NCI-H748 treated with DMSO at 0.1 percent for 48 hours (cell line): ENCODE measurements at places on chromosomes 11 and 22.

DNA sequence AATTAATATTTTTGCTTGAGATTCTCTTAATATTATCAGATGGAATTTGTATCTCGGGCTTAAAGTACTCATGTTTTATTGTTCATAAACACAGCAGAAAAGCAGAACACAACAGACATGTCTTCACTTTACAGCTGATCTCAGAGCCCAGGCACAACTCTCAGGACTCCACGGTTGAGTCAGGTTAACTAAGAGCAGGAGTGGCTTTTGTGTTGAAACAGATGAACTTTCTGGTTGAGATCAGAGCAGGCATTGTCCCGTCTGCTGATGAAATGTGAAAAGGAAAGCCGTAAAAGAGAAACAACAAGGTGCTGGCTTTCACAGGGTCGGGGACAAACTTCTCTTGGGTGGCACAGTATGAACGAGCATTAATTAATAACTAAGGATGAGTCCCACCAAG, 49.0 kb downstream of the JHY start:
- no peak for DNase-seq

GRCh38 chr11:74257959-74258553, 53.4 kb downstream of the P4HA3 start:
- no peak for DNase-seq

- DNase-seq = no peak
Measured at GRCh38 chr11:1853376-1854131, 670 bp downstream of the LSP1 start.

DNA sequence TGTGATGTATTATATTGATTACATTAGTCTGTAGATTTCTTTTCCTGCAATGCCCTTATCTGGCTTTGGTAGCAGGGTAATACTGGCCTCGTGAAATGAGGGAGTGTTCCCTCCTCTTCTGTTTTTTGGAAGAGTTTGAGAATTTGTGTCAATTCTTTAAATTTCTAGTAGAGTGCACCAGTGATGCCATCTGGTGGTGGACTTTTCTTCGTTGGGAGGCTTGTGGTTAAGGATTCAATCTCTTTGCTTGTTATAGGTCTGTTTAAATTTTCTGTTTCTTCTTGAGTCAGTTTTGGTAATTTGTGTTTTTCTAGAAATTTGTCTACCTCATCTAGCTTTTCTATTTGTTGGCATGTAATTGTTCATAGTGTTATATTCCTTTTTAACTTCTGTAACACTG, 18.9 kb downstream of the SHANK3 start:
- peak; percentile 27 for DNase-seq

DNA sequence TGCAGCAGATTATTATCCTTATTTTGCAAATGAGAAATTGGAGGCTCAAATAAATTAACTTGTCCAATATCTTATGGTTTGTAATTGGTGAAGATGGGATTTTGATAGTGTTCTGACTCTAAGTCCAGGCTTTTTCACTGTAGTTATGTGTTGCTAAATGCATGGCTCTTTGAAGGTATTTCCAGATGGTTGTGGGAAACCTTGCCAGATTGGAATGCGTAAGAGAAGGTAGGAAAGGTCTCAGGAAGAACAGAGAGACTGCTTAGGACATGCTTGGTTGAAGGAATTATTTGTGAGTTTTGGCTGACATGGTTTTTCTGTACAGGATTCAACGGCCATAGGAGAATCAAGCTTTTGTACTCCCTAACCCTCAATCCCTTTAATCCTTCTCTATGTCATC, 108.6 kb downstream of the STIM1 start:
- DNase-seq = no peak

- DNase-seq = no peak
Measured at GRCh38 chr11:121134741-121135312, 33.8 kb downstream of the TECTA start.

DNA sequence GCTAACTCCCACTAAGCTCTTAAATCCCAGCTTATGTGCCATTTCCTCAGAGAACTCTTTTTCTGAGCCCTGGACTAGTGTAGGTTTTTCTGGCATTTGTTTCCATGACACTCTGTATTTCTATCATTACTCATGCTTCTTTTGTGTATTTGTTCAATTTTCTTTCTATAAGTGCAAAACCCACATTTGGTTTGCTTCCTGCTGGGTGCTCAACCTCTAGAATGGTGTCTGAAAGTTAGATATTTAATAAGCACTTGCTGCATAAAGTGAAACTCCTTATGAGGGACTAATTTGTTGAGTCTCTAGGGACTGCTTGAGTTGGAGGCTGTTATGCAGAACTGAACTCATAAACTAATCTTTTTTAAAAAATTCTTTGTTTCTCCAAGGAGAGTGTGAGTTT, 68.6 kb downstream of the SYT9 start:
- DNase-seq = no peak

- DNase-seq = no peak
Measured at GRCh38 chr22:19700790-19701419, 13.4 kb upstream of the SEPTIN5 start.

DNA sequence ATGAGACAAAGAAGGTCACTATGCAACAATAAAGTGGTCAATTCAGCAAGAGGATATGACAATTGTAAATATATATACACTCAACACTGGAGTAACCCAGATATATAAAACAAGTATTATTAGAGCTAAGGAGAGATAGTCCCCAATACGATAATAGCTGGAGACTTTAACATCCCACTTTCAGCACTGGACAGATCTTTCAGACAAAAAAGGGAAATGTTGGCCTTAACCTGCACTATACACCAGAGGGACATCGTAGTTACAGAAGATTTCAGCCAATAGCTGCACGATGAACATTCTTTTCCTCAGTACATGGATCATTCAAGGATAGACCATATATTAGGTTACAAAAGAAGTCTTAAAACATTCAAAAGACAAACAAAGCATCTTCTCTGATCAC, 29.9 kb downstream of the PIWIL3 start:
- DNase-seq = no peak

GRCh38 chr11:111526501-111526900, 11.9 kb downstream of the HOATZ start:
- no peak for DNase-seq

DNA sequence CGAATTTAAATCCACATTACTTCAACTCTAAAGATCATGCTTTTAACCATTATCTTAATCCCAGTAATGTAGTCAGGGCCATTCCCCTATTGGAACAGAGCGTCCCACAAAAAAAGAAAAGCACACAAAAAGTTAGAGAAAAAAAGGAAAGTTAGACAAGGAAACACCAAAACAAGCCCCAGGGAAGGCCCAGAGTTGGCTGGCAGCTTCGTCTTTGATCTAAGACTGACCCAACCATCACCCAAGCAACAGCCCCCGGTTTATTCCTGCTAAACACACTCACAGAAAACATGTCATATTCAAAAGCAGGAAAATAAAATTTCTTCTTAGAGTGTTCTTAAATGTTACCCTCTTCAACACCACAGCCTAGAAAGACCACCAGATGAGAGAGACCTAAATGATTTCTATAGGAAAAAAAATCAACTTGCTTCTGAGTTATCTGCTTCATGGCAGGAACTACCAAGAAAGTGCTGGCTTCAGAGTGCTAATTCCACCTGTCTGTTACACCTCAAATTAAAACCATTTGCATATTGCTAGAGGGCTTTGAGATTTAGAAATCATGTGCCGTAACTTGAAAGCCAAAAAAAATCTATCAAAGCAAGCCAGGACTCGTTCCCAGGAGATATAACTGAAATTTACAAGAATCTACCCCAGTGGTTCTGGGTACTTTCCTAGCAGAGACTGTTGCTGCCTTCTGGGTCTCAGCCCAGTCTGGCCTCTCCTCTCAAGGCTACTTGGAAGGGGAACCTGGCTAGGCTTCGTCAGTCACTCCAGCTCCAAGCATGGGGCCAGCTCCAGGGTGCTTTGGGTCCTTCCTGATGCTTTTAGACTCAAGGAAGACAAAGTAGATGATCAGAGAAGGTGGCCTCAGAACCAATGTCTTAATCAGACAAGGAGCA, 31.2 kb downstream of the POU2AF3 start:
- no peak for DNase-seq

GRCh38 chr11:27473017-27473406, 422 bp upstream of the LGR4 start:
- no peak for DNase-seq

- DNase-seq = no peak
Measured at GRCh38 chr22:27846910-27847309, 45.4 kb upstream of the MN1 start.

DNA sequence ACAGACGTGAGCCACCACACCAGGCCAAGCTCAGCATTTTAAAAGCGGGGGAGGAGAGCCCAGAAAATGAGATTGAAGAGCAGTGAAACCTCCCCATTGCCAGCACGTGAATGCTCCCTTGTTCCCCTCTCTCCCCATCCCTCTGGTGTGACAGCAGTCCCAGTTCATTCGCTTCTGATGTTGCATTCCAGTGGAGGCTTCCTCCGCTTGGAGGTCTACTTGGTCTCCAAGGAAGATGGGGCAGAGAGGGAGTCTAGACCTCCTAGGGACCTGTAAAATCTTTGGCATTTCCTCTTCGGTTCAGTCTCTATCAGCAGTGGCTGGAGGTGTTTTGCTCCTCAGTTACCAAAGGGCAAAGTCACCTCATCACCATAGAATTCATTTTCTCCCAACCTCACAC, 30.2 kb upstream of the EP300 start:
- no peak for DNase-seq

DNA sequence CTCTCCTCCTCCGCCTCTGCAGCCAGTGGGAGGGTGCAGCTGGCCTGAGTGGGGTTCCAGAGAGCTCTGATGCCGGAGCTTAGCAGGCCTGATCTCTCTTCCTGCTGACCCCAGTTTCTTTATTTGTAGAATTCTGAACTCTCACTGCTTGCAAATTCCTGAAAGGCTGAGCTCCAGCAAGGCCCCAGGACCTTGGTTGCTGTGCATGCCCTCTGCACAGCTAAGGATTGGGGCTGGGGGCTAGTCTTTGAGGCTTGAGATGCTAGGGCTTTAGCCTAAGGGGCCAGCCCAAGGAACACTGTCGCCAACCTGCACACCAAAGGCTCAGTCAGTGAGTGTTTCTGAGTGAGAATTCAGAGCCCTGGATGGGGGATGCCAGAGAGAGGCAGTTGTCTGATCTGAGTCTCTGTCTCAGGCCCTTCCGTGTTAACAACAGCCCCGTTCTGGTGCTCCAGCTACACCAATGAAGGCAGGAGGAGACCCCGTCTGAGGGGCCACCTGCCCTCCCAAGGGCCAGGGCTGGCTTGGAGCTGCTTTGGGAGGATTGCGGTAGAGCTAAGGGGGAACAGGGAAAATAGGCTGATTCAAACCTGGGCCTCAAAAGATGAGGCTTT, 106.0 kb upstream of the LMO1 start:
- no peak for DNase-seq

DNA sequence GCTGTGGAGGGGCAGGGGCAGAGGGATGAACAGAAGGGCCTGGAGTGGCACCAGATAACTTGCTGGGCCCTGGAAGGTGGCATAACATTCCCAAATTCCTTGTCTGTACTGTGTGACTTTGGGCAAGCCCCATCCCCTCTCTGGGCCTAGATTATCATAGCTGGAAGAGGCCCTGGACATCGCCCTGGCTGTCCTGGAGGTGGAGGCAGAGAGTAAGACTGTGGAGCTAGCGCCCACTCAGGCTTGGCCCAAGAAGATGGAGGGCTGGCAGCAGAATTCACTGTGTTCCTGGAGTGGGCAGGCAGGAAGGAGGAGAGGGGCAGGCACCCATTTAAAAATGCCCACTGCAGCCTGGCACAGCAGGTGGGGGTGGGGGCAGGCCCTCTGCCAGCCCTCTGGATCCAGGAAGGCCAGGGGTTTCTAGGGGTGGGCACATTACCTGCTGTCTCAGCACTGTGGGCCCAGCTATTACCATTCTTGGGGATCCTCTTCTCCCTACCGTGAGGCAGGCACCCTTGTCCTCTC, 22.6 kb downstream of the ARHGEF17 start:
- DNase-seq = no peak

DNA sequence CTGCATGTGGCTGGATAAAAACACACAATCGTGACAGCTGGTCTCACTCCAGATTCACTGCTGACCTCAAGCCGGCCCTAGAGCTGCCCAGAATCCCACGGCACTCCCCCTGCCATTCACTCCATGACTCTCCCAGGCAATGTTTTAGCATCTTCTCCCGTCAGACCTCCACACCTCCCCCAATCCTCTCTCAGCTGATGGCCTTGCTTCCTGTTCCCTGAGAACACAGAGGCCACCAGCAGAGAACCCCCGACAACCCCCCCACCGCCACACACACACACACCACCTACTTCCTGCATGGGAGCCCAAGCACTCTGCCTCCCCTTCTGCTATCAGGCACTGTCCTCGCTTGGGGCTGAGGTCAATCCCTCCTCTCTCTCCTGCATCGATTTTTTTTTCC, 9.3 kb downstream of the TNKS1BP1 start:
- no peak for DNase-seq

- DNase-seq = peak; percentile 42
Measured at GRCh38 chr11:92224407-92225124, at the start of gene FAT3. Gene FAT3 (plus strand): TSS chr11:92224818. CDS start chr11:92352113, 127,295 bp downstream.

GRCh38 chr22:31139066-31139465, 1.2 kb downstream of the PLA2G3 start:
- no peak for DNase-seq

DNA sequence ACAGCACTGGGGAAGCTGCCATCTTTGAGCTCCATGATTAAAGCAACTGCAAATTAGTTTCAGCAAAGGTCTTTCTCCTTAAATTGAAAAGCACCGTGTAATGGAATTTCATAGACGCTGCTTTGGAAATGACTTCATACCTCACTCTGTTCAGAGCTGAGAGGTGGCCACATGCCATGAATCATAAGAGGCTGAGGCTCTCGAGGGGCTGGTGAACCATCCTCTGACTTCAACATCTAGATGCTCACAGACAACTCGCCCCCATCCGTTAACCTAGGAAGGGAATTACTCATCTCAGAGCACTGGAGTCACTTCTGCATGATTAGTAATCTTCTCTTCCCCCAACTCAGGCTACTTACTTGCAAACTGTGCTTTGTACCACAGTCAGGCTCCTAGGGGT, 122.3 kb downstream of the RCN1 start:
- no peak for DNase-seq

DNA sequence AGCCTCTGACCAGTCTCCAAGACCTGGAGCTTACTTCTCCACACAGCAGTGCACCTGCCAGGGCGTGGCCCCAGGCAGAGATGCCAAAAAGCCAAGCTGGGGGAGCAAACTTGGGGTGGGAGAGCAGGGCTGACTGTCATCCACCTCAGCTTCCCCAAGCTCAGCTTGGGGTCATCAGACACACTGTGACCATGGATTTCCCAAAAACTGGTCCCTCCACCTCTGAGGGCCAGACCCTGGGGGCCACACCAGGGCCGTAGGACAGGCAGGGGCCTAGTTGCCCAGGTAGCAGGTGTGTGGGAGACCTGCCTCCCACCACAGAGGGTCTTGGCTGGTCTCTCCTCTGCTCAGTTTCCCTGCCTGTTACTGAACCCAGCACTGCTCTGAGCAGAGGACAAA, 30.6 kb downstream of the ARVCF start:
- DNase-seq = no peak
